ENCODE measurements at places on chromosomes 1 and 21. TPM values are rescaled to one million over a fixed set of nuclear protein-coding genes. Genes with fewer than 3 reads are reported as not detected.

DNA sequence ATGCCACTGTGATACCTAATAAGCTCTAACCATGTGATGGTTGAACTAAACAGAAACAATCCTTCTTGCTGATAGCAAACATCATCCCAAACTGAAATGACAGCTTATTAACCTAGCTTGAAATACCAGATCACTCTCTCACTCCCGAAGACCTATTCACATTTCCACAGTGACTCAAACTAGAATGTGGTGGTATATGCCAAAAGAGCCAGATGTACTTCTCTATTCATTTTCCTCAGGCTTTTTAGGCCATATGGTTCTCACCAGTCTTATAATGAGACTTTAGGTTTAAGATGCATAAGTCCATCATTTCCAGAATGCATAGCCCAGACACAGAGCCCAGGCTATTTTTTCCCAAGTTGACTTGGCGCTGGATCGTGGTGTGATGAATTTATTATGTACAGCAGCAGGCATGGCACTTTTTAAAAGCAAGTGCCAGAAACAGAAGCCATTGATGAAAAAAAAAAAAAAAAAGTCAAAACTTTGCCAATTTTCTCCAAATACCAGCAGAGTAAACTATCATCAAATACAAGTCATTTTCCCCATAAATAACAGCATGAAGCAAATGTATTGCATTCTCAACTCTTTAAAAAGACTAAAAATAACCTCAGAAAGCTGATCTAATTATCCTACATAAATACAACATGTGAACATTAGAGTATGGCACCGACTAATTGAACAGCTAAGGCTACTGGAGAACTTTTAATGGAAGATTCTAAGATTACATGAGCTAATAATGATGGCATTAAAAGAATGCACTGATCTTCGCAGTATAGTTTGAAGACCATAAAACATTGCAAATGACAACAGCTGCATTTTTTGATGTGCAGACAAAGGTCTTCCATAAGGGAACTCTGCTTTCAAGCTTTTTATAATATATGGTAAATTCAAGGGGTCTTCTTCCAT is 365.4 kb downstream of the LRRIQ3 start:
- DNase-seq, result no peak
- no peak overlapping the region for H3K27ac ChIP-seq
- H3K27me3 ChIP-seq, result no peaks in the 10 kb centered on the region
- H3K4me3 ChIP-seq, result no peak overlapping the region

- H3K4me1 ChIP-seq, result no peaks in the 10 kb centered on the region
- no peak overlapping the region for H3K27ac ChIP-seq
- no peak overlapping the region for H3K4me3 ChIP-seq
- H3K27me3 ChIP-seq, result no peaks in the 10 kb centered on the region
- H3K36me3 ChIP-seq, result no peaks in the 10 kb centered on the region
Measured at GRCh38 chr1:83815330-83815729, 183.6 kb downstream of the TTLL7 start.

DNA sequence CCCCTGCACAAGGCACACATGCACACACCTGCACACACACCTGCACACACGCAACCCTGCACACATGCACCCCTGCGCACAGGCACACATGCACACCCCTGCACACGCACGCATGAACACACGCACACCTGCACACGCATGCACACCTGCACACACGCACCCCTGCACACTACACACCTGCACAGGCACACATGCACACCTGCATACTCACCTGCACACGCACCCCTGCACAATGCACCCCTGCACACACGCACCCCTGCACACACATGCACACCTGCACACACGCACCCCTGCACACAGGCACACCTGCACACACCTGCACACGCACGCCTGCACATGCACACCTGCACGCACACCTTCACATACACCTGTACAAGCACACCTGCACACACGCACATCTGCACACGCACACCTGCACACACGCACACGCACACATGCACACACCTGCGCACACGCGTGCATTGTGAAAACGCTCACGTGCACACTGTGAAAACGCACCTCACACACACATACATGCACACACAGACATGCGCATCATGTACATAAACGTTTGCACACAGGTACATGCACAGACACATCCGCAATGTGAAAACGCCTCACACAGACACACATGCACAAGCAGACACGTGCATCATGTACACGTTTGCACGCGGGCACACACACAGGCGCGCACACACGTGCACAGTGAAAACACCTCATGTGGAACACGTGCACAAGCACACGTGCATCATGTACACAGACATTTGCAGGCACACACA is 8.2 kb downstream of the DVL1 start:
- H3K36me3 ChIP-seq, result peaks cover 9% of the 10 kb centered on the region
- no peak overlapping the region for H3K4me3 ChIP-seq
- DNase-seq, result no peak
- H3K4me1 ChIP-seq, result no peaks in the 10 kb centered on the region
- H3K27me3 ChIP-seq, result no peaks in the 10 kb centered on the region

Gene CFHR1
- total RNA-seq, result not detected

DNA sequence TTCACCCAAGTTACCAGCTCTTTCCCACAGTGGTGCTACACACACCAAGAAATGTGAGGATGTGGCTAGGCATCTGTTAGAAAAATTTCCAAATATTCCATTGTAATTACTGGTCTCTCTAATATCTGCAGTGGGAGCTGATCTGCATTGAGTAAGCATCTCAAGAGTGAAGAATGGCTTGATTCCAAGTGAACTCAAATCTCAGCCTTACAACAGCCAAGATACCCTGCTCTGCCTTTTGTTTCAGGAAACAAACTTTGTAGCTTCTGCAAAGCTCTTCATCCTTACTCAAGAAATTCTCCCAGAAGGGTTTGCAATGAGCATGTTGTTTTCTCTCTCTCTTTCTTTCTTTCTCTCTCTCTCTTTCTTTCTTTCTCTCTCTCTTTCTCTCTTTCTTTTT is 181.1 kb downstream of the FCRL5 start:
- H3K4me1 ChIP-seq, result no peaks in the 10 kb centered on the region
- no peaks in the 10 kb centered on the region for H3K36me3 ChIP-seq
- no peak overlapping the region for H3K27ac ChIP-seq
- no peak overlapping the region for H3K4me3 ChIP-seq
- peaks cover 17% of the 10 kb centered on the region for H3K27me3 ChIP-seq

DNA sequence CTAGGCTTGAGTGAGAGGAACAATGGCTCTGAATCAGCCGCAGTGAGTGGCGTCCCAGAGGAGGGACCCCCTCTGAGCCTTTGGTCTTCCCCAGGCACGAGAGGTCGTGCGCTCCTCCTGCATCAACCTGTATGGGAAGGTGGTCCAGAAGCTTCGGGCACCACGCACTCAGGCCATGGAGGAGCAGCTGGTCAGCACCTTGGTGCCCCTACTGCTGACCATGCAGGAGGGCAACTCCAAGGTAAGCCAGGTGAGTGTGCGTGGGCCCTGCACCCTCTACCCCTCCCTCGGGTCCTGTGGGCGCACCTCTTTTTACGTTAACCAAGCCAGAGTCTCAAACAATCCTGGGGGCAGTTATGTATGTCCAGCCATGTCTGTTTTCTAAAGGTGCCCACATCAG is 13.7 kb upstream of the TTC4 start:
- H3K36me3 ChIP-seq, result no peaks in the 10 kb centered on the region
- no peak for DNase-seq
- no peaks in the 10 kb centered on the region for H3K4me1 ChIP-seq
- no peak overlapping the region for H3K4me3 ChIP-seq
- H3K27me3 ChIP-seq, result no peaks in the 10 kb centered on the region

GRCh38 chr21:25963181-25963580 is 207.4 kb downstream of the APP start:
- H3K4me3 ChIP-seq, result no peak overlapping the region
- H3K36me3 ChIP-seq, result no peaks in the 10 kb centered on the region
- H3K27ac ChIP-seq, result no peak overlapping the region
- DNase-seq, result no peak
- no peaks in the 10 kb centered on the region for H3K27me3 ChIP-seq
- no peaks in the 10 kb centered on the region for H3K4me1 ChIP-seq

DNA sequence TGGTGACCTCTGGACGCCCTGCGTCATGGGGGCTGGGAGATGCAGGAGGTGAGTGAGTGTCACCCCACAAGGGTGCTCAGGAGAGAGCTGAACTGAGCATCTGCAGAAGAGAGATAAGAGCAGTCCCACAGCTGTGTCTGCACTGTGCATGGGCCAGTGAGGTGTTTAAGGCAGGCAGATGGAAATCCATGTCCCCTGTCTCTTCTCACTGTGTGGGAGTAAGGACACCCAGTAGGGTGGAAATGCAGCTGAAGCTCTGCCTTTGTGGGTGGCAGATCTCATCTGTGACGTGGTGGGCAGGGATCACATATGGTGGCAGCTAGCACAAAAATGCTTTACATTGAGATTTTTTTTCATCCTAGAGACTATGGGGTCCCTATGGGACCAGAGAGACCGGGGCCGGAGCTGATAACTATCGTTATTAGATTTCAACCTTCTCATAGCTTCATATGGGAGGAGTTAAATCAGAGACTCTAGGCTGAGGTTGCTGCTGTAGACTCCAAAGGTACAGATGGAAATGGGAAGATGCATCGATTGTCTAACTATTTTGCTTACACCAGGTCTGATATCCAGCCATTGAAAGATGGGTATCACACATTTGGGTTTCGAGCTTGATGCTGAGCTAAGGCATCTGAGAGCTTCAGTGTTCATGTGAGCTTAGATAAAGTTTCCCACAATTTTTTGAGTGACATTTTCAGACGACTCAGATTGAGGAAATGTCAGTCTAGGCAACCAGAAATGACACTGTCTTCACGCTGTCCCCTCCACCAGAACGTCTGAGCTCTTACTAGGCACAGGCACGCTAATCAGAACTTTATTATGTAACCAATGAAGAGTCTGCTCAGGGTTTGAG is 65.3 kb upstream of the PSEN2 start:
- H3K36me3 ChIP-seq, result no peaks in the 10 kb centered on the region
- DNase-seq, result no peak
- H3K27me3 ChIP-seq, result no peaks in the 10 kb centered on the region
- peaks cover 4% of the 10 kb centered on the region for H3K4me1 ChIP-seq
- H3K4me3 ChIP-seq, result no peak overlapping the region
- H3K27ac ChIP-seq, result no peak overlapping the region

- H3K4me1 ChIP-seq, result peaks cover 4% of the 10 kb centered on the region
- H3K27ac ChIP-seq, result no peak overlapping the region
- no peak overlapping the region for H3K4me3 ChIP-seq
- no peak for DNase-seq
Measured at GRCh38 chr1:24074817-24075589, 36.9 kb downstream of the MYOM3 start.

DNA sequence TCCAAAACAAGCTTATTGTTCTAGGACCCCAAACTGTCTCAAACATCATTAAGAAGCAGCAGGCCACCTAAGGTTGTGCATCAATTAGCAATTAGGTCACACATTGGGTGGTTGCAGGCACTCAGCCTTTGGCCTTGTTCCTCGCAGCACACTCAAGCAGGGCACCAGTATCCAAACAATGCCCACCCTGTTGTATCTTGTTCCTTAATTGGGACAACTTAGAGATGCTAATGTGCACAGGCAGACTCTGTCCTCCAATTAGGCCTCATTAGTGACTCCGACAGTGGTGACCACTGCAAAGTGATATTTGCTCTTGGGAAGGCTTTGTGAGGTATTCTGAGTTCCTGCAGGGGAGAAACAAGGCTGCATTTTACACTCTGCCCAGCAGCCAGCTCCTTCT is 515.1 kb upstream of the PTBP2 start:
- H3K27ac ChIP-seq, result no peak overlapping the region
- no peaks in the 10 kb centered on the region for H3K27me3 ChIP-seq
- H3K4me1 ChIP-seq, result no peaks in the 10 kb centered on the region
- H3K4me3 ChIP-seq, result no peak overlapping the region
- no peak for DNase-seq

- H3K4me3 ChIP-seq, result no peak overlapping the region
- no peak overlapping the region for H3K27ac ChIP-seq
- no peaks in the 10 kb centered on the region for H3K27me3 ChIP-seq
- H3K4me1 ChIP-seq, result peaks cover 2% of the 10 kb centered on the region
Measured at GRCh38 chr1:202565890-202566602, 144.2 kb downstream of the SYT2 start.

DNA sequence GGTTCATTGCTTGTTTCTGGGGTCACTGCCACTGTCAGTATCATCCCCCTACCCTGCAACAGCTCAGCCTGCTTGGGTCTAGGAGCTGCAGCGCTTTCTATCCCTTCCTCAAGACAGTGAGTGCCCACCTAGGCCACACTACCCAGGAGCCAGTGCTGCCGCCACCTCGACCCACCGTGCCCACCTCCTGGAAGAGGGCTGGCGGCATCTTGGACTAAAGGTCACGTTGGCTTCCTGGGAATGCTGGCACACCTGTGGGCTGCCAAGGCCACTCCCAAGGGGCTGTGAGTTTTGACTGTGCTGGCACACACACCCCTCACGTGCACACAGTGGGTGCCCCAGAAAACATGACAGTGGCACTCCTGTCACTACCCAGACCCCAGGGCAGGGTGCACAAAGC is 22.1 kb downstream of the CRYAA start:
- no peaks in the 10 kb centered on the region for H3K36me3 ChIP-seq
- no peaks in the 10 kb centered on the region for H3K27me3 ChIP-seq
- H3K27ac ChIP-seq, result no peak overlapping the region
- DNase-seq, result no peak
- no peak overlapping the region for H3K4me3 ChIP-seq
- no peaks in the 10 kb centered on the region for H3K4me1 ChIP-seq

GRCh38 chr1:118210051-118210722 is 25.2 kb upstream of the SPAG17 start:
- no peaks in the 10 kb centered on the region for H3K4me1 ChIP-seq
- no peaks in the 10 kb centered on the region for H3K36me3 ChIP-seq
- no peak for DNase-seq

DNA sequence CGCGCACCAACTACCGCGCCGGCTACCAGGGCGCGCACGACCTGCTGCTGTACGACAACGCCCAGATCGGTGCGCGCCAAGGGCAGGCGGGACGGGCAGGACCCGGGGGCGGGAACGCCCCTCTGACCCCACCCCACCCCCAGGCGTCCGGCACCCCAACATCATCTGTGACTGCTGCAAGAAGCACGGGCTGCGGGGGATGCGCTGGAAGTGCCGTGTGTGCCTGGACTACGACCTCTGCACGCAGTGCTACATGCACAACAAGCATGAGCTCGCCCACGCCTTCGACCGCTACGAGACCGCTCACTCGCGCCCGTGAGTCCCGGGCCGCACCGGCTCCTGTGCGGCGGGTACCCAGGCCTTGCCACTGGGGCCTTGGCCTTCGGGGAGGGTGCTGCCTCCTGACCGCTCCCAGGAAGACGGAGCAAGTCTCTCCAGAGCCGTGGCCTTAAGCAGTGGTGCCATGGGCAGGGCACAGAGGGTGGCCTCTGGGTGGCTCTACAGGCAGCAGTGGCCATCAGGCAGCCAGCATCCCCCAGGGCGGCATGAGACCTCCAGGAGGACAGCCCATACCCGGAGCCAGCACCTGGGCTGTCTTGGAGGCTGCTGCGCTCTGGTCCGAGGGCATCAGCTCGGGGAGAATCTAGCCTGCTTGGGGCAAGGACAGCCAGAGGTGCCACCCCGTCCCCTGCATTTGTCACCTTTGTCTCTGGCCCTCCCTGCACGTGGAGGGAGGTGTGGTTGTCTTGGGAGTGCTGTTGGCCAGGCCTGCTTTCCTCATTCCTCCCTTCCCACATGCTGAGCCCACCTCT is 8.1 kb upstream of the MMP23B start:
- H3K27me3 ChIP-seq, result no peaks in the 10 kb centered on the region
- no peaks in the 10 kb centered on the region for H3K36me3 ChIP-seq
- H3K27ac ChIP-seq, result no peak overlapping the region
- no peak for DNase-seq
- no peaks in the 10 kb centered on the region for H3K4me1 ChIP-seq

- no peak overlapping the region for H3K4me3 ChIP-seq
- H3K27ac ChIP-seq, result no peak overlapping the region
- no peaks in the 10 kb centered on the region for H3K4me1 ChIP-seq
- no peaks in the 10 kb centered on the region for H3K27me3 ChIP-seq
- H3K36me3 ChIP-seq, result peaks cover 30% of the 10 kb centered on the region
- no peak for DNase-seq
Measured at GRCh38 chr1:33165209-33165608, 16.6 kb downstream of the TRIM62 start.

Measured in T-cell (primary cell).